ENCODE measurements at places on chromosomes 7 and 10.

DNA sequence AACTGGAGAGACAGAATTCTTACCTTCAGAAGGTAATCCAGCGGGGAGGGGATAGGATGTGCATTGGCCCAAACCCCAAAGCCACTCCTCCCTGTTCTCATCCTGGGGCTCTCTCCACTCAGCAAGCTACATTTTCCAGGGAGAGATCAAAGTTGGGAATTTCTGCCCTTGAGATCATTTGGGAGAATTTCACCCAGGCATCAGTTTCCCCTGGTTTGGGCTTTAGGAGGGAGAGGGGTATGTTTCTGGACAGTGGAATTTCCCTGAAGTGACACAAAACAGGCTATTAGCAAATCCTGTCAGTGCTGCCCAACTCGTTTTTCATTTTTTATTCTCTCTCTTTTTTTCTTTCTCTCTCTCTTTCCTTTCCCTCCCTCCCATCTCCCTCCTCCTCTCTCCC lies 35.7 kb downstream of the CYP17A1 start:
- DNase-seq, result no peak

DNA sequence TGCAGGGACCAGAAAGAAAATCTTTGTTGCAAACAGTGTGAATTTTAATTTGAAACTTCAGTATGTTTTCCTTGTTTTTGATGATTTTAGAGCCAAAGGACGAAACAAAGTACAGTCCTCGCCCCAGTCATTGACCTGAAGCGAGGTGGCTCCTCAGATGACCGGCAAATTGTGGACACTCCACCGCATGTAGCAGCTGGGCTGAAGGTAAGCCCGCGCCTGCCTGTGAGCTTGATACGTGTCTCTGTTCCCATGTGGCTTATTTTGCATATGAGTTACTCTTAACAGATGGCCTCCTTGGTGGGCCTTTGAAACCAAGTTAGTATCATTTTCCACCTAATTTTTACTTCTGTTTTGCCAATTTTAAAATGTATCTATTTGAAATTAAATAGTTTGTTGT lies 12.3 kb downstream of the RBM17 start:
- no peak for DNase-seq

- no peak for DNase-seq
These were observed 21.5 kb upstream of the OR6B1 start for GRCh38 chr7:143978585-143978984.

DNA sequence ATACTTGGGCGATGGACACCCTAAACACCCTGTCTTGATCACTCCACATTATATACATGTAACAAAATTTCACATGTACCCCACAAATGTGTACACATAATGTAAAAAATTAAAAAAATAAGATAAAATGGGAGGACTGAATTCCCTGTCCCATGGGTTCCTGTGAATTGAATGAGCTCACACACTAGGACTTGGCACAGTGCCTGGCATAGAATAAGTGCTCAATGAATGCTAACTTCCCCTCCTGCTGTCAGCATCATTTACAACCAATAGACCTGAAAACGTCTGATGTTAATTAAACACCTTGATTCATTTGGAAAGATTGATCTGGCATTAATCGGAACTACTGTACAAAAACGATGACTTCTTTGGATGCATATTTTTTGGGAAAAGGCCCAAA lies 117.3 kb upstream of the ZNF438 start:
- no peak for DNase-seq

DNA sequence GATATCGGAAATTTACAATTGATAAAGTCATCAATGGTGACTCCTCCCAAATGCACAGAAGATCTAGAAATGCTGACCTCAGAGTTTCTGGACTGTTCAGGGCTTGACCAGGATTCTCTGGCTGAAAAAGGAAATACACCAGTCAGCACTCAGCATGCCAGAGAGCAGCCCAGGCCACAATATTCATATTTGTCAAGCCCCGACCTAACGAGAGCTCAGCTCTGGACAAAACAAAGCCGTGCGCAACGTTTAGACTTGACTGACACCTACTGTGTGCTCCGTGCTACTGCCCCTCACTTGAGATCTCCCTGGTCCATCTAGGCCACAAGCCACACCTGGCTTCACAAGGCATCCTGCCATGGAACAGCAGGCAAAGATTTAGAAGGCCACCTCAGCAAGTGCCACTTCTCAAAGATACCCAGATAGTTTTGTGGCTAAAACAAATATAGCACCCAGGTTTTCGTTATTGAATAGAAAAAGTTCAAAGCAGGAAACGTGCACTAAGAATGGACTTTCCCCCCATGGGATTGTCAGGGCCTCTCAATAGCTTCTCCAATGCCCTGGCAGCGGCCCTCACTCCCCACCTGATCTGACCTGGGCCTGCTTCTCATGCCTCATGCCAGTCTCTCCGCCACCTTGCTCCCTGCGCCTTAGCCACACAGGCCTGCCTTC lies 218.3 kb downstream of the FAM107B start:
- no peak for DNase-seq

DNA sequence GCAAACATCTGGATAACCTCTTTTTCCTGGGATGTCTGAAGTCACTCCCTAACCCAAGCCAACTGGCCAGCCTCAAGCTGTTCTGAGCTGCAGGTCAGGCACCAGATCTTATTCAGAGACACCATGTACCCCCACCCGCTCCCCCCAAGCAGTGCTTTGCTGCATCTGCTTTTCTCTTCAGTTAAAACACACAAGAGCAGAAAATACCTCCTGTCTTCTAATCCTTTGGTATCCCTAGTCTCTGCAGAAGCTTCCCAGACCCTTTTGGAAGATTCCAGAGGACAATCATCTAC lies 3.0 kb downstream of the ZNF488 start:
- no peak for DNase-seq

DNA sequence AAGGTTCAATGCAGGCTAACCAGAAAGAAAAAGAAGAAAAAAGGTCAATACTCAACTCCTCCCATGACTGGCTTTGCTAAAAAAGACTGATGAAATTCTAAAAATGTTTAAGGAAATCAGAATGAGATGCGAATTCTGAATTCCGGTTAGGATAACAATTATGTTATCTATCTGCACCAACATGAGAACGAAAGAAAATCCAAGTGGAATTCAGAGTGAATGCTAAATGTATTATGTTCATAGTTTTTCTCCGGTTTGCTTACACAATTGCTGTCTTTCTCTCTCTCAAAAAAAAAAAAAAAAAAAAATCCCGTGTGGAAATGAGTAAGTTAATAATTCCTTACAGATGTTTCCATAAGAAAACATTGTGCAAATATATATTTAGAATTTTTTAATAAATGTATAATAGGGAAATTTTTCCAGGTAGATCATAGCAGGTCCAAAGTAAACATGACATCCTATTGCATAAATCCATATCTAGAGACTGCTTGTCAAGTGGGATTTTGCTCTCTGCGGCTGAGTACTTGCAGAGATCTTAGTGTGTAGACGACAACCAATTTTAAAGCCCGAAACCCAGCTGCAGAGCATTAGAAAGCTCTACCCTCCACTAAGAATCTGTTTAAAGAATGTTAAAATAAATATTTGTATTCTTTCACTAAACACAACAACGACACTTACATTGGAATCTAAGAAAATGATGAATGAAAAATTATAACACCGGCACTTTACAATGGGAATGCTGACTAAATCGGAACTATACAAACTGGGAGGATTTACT lies 104.0 kb downstream of the JAZF1 start:
- no peak for DNase-seq

DNA sequence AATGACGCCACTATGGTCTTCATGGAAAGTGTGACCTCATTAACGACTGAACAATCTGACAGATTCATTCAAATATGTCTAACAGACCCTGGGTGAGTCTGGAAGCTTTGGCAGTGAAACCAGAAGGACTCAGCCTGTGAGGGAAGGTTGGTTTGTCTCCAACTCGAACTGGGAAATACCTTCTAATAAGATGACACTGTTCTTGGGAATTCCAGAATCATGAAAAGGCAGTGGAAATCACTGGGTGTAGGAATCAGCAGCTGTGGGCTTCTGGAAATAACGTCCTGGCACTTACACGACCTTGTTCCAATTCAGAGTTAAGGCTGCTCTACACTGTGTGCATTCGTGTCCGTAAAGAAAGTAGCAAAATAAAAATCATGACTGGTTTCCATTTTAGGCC lies 75.1 kb downstream of the DGKI start:
- peak; percentile 49 for DNase-seq

GRCh38 chr7:45898222-45898621 lies 9.9 kb downstream of the IGFBP1 start:
- DNase-seq, result no peak

DNA sequence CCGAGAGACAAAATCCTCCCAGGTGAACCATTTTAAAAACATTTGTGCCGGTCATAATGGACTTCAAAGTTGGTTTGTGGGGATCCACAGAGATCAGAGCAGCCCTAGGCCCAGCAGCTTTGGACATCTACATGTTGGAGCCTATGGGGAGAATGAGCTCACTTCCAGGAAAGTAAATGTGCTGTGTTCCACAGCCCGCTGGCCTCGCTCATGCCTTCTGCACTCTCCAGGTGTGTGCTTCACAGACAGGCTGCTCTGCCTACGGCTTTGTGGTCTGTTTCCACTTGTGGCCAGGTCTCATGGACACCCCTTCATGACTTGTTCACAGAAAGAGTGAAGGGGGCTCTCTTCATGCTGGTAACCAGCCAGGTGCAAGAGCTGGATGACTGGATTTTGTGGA lies 141.6 kb downstream of the ADARB2 start:
- DNase-seq, result no peak

DNA sequence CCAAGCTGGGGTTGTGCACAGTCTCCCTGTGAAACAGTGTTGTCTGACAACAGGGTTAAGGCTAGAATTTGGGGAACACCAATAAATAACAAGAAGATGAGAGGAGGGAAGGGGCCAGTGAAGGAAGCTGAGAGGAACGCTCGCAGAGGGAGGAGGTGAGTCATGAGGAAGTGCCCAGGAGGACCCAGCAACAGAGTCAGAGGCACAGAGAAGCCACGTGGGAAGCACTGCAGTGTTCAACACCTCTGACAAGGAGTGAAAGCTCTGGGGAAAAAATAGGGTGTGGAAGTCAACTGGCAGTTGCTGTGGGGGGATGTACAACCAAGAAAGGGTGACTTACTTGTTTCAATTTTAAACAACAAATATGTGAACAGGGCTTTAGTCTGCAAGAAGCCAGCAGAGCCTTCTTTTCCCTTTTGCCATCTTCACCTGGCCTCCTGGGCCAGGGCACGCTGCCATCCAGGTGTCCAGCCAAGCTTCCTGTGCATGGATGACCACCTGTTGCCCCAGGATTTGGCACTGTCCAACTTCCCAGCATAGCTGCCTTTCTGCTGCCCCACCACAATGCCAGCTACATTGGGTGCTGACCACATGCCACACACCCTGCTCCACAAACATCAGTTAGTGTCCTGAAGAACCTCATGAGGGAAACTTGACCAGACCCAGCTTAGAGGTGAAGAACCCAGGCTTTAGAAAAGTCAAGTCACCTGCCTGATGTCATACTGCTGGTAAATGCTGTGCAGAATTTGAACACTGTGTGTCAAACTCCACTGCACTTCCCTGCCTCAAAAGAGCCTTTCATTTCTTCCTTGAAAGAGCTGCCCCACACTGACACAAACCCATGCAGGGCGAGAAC lies 69.6 kb downstream of the ATXN7L1 start:
- no peak for DNase-seq

DNA sequence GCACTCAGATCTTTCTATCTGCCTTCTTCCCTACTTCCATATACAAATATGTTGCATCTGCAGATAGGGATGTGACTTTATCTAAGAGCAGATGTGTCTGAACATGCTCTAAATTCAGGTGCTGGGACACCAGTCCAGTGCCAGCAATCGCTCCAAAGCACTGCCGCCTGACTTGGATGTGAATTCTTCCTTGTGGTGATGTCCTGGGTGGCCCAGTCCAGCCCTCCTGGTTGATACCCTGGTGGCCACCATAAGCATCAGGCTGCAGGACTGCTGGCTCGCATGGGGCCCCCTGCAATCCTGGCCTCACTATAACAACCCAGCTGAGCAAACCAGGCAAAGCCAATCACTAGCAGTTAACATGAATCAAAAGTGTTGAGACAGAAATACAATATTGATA lies 149.2 kb upstream of the PDE1C start:
- no peak for DNase-seq

GRCh38 chr10:47206449-47207280 lies 93.3 kb upstream of the GDF10 start:
- DNase-seq, result peak; percentile 31

DNA sequence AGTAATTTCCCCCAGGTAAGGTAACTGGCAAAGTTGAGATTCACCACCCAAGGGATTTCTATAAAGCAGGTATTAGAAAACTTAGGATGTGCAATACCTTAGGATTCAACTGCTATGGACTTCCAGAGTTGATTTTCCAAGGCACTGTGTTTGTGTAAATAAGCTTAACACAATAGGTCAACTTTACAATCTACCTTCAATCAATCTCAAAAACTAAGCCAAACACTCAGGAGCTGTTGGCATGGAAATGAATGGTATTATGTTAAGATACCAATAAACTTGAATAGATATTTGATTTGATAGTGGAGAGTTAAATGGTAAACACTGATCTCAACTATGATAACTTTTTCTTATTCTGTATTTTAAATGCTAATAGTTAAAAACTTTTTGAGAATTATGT lies 762 bp upstream of the SEMA3E start:
- DNase-seq, result no peak

GRCh38 chr7:20229646-20230500 lies 12.7 kb upstream of the MACC1 start:
- peak; percentile 74 for DNase-seq

DNA sequence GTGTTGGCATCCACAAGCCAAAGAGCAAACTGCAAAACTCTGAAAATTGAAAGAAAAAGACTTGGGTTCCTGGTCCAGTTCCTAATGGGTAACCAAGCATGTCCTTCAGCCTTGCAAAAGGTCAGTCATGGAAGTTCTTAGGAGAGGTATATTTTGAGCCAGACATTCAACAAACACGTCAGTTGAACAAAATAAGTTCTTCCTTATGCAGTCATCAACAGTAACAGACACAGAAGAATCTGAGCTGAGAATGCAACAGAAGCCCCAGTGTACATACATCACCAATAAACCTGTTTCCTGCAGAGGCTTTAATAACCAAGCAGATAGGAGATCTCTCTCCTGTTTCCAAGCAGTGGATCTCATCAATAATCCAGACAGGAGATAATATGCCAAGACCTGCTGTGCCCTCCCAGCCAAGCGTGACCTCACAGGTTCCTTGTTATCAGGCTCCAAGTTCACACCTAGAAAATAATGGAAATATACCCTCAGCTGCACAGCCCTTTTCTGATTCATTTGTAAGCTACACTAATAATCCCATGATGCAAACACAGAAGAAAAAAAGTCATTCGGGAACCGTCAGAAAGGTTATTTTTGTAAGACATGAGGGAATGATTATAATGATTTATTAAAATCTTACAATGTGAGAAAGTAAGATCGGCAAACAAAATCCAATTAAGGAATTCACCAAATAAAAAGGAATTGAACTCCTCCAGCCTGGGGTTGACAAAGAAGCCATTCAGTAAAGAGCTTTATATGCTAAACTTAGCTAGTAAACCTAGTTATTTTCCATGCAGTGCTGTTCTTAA lies 90.7 kb downstream of the DGKI start:
- DNase-seq, result no peak

- DNase-seq, result no peak
These were observed 14.0 kb downstream of the GPR146 start for GRCh38 chr7:1058311-1058710.
